ENCODE measurements at places on chromosomes 3 and 15. TPM values are rescaled to one million over a fixed set of nuclear protein-coding genes. Genes with fewer than 3 reads are reported as not detected.

FANCD2OS gene
- total RNA-seq = not detected

CYP1A2 gene
- not detected for total RNA-seq

DNA sequence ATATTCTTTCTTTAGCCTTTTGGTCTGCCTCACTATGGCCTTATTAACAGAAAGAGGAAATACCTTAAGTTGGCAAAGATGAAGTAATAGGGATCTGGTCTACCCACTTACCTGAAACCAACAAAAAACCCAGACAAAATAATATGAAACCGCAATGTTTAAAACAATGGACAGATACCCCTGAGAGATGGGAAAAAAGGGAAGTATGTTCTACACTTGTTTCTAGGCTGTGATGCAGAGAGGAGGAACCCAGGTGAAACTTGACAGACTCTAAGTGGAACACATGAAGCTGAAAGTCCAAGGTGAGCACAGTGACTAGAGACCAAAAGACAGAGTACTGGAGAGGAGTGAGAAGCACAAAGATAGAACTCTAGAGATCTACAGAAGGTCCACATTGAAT, 78.4 kb downstream of the NR2E3 start:
- DNase-seq = no peak

DNA sequence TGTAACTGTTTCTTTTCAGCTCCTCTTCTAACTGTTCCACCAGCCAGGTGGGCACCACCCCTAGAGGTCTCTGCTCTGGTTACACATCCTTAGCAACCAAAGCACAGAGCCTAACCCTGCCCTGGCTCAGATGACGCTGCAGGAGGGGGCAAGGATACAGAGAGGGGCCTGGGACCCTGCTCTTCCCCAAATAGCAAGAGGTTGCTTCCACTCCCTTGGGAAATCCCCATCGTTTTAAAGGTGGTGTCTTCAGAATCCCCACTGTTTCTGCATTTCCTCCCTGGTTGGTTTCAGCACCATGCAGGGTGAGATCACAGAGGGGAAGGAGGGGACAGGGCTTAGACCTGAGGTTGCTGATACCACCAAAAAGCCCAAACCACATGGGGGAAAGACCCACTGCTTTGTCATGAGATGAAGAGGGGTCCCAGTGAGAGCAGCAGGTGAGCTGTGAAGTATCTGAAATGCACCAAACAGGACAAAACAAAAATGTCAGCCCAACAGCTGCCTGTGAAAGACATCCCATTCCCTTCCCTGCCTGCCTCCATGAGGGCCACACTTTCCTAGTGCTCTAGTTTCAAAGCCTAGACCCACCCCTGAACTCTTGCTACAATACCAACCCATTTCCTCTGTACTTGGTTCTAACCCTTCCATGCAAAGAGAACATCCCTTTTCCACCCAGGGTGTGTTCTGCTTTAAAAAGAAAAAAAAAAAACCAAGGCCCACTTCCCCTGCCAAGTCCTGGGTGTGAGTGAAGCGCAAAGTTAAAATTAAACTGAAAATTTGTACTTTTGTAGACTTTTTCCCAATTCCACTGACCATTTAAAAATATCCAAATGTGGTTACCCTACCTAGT, 29.0 kb downstream of the ANP32A start:
- DNase-seq = no peak

All from Right ventricle myocardium superior (tissue), 1 donor.